ENCODE measurements at places on chromosomes 5 and 9. TPM values are rescaled to one million over a fixed set of nuclear protein-coding genes. Genes with fewer than 3 reads are reported as not detected.

GRCh38 chr9:134497283-134497860 lies 144.2 kb upstream of the COL5A1 start:
- no peaks in the 10 kb centered on the region for H3K36me3 ChIP-seq
- H3K27ac ChIP-seq, result no peak overlapping the region
- H3K27me3 ChIP-seq, result peaks cover 23% of the 10 kb centered on the region
- peaks cover 26% of the 10 kb centered on the region for H3K4me1 ChIP-seq
- H3K4me3 ChIP-seq, result no peak overlapping the region
- no peak for DNase-seq

- no peaks in the 10 kb centered on the region for H3K27me3 ChIP-seq
- H3K36me3 ChIP-seq, result peaks cover 13% of the 10 kb centered on the region
- H3K27ac ChIP-seq, result no peak overlapping the region
- peak; percentile 52 for DNase-seq
These were observed 42.1 kb upstream of the GPR21 start for GRCh38 chr9:122991370-122991830.

DNA sequence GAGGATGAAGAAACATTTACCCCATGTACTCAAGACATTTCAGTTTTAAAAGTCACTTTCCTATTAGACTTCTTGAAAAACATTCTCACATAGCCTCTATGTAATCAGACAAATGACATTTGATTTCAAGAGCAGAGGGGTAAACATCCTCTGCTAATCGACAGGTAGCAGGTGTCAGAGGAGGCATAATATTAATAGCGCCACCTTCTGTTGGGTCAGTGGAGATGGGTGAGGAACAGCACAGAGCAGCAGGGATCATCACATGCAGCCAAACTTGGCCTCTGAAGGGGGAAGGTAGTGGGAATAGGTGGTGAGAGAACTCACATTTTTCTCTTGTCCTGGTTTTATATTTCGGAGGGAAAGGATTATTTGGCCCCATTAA lies 3.3 kb upstream of the LSM11 start:
- peaks cover 6% of the 10 kb centered on the region for H3K4me1 ChIP-seq
- DNase-seq, result no peak
- no peak overlapping the region for H3K4me3 ChIP-seq
- H3K27ac ChIP-seq, result no peak overlapping the region
- peaks cover 11% of the 10 kb centered on the region for H3K36me3 ChIP-seq

GRCh38 chr9:10612641-10613398 lies at the start of gene PTPRD:
PTPRD (minus strand) TSS chr9:10613002.
- no peaks in the 10 kb centered on the region for H3K36me3 ChIP-seq
- peaks cover 28% of the 10 kb centered on the region for H3K27me3 ChIP-seq
- no peak within 1 kb of the TSS for H3K27ac ChIP-seq
- H3K4me3 ChIP-seq, result peak within 1 kb of the TSS; percentile 34
- H3K4me1 ChIP-seq, result peaks cover 10% of the 10 kb centered on the region

- no peak overlapping the region for H3K4me3 ChIP-seq
- H3K27me3 ChIP-seq, result no peaks in the 10 kb centered on the region
- no peaks in the 10 kb centered on the region for H3K4me1 ChIP-seq
- H3K27ac ChIP-seq, result no peak overlapping the region
- DNase-seq, result no peak
These were observed 172.3 kb upstream of the PLPPR1 start for GRCh38 chr9:100856238-100856637.

- H3K4me3 ChIP-seq, result no peak overlapping the region
- no peaks in the 10 kb centered on the region for H3K27me3 ChIP-seq
- DNase-seq, result no peak
- H3K4me1 ChIP-seq, result no peaks in the 10 kb centered on the region
- no peaks in the 10 kb centered on the region for H3K36me3 ChIP-seq
- H3K27ac ChIP-seq, result no peak overlapping the region
These were observed 200.8 kb downstream of the CHSY3 start for GRCh38 chr5:130104895-130105688.

TAF11L10 gene
- total RNA-seq, result not detected

HACD4 gene
- total RNA-seq, result 1.3 TPM

ATP6V1G1 gene
- total RNA-seq, result 82.1 TPM

PSD2 gene
- total RNA-seq, result 0.18 TPM

PCDHGB6 gene
- total RNA-seq, result 3.0 TPM

ADRB2 gene
- 1.4 TPM for total RNA-seq

CRB2 gene
- 0.04 TPM for total RNA-seq

Data from muscle of leg (tissue), 16 donors.